ENCODE measurements at places on chromosomes 1 and 21.

- no peak for DNase-seq
These were observed 555.2 kb downstream of the OMA1 start for GRCh38 chr1:57991289-57991688.

DNA sequence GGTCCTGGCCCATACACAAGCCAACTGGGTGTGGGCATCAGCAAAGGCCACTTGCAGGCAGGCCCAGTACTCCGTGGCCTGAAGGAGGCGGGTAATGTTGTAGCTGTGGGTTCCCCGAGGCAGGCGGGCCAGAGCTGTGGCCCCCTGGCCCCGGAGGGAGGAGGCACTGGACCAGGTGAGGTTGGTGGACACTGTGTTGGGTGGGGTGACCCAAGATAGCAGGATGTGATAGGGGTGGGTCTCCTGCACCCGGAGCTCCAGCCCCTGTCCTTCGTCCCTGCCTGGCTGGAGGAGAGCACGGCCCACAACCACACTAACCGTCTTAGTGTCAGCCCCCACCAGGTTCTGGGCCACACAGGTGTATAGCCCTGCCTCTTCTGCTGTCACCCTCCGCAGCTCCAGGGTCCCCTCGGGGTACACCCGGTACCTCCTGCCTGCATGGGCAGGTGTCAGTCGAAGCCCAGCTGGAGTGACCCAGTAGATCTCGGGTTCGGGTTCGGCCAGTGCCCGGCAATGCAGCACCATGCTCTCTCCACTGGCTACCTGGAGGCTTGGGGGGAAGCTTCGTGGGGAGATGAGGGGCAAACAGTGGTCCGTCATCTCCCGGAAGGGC is 67.3 kb downstream of the LRRN2 start:
- DNase-seq = no peak

DNA sequence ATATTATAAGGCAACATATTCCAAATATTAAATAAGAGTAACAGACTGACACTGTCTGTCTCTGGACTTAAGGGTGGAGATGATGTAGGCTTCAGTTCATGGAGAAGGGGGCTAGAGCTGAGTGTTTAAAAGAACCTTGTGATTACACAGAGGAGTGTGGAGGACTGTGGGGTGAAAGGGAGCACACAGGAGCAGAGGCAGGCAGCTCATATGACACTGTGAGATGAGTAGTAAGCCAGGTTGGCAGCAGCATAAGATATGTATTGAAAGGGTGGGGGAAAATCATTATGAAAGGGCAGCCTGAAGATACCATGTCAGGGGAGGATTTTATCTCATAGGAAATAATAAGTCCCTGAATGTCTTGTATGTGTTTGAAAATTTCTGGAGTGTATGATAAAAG is 104.5 kb downstream of the AK5 start:
- DNase-seq = no peak

DNA sequence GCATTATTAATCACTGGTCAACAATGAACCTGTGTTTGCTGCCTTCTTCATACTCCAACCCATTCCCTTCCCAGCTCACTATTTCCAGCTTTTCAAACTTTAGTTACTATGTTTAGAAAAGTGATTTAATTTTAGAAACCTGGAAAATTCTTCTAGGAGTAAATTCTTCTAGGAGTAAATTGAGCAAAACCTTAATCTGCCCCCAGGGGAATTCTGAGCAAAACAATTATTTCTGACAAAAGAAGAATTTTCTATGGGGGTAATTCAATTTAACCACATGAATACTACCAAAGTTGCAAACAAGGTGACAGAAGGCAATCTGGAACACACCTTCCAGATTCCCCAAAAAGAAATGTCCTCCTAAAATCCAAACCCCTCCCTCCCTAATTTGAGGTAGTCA is 1.8 kb downstream of the LUZP1 start:
- DNase-seq = no peak

- DNase-seq = no peak
These were observed at the start of gene SYPL2 for GRCh38 chr1:109466452-109467300. Gene SYPL2, plus strand, starts transcription at chr1:109466546. Its CDS starts 298 bp downstream, at chr1:109466844.

DNA sequence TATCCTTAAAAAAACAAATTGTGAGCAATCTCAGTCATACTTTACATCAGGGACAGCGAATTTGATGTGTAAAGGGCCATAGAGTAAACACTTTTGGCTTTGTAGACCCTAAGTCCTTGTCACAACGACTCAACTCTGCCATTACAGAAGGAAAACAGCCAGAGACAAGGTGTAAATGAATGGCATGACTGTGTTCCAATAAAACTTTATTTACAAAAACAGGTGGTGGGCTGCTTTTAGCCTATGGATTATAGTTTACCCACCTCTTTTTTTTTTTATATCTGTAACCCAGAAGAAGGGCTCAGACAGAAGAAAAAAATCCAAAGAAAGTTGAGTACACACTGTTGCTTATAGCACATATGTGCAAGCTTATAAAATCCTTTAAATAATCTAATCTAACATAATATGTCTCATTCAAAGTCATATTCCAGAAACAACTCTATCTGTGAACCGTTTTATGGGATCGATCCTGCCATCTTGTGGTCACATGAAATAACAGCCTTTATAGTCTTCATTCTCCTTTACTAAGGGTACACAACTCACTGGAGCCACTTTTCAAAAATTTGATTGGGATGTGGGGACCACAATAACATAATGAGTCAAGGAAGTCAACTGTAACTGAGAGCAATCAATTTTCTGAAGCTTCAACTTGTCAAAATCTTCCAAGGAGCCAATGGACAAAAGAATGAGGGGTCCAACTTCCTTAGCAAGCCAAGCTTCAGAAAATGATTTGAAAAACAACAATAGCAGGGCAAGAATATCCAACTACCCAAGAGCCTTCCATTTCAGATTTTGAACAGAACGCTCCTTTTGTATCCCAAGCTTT is 142.2 kb upstream of the KRTAP19-8 start:
- DNase-seq = no peak

Measured in activated gamma-delta T cell treated with anti-CD3 and anti-CD28 coated beads, Interleukin-2, amount 50 U/mL, for 16 hours (primary cell).